ELR (cell line): ENCODE measurements at places on chromosomes 3 and 15.

DNA sequence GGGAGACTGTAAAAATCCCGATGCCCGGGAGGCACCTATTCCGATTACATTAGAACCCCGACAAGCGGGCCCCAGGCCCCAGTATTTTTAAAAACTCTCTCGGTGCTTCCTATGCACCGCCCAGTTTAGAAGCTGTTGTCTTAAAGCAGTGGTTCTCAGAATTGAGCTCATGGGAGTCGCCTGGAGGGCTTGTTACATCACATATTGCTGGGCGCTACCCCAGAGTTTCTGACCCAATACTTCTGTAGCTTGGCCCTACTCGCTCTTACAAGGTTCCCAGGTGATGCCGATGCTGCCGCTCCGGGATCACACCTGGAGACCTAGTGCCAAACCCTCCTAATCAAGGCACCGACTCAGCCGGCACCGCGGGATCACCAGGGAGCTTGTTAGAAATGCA lies 35.2 kb downstream of the CPN2 start:
- DNase-seq = no peak

DNA sequence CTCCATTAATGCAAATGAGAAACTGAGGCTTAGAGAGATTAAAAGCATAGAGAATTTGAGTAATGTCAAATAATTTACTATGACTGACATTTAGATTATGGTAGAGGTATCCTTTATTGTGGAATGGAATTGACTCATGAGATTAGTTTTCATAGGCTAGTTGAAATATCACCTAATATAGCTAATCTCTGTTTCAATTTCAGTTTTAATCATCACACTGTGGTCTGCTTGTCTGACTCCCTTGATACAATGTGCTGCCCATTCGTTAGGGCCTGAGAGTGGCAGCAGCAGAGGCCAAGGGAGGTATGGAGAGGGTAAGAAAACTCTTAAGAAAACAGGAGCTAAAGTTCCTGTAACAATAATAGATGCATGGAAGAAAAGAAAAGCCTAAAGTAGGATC lies 13.2 kb upstream of the ZBTB20 start:
- no peak for DNase-seq

- DNase-seq = no peak
Measured at GRCh38 chr3:118846176-118846575, 188.5 kb downstream of the IGSF11 start.

DNA sequence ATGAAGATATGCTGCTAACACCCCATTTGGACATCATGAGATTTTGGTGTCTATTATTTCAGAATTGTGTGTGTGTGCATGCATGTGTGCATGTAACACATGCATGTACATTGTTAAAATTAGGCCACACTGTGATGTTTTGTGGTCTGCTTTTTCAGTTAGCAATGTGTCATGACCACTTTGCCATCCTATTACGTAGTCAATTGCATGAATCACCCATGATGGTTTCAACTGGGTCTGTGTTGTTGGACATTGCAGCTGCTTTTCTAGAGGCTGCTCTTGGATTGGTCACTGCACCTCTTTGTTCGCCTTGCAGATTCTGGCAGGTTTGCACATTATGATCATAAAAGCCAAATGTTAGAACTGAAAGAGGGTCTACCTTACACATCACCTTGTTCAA lies 101.0 kb upstream of the THBS1 start:
- peak; percentile 62 for DNase-seq

GRCh38 chr3:172211123-172211522 lies 171.7 kb downstream of the FNDC3B start:
- no peak for DNase-seq

- DNase-seq = no peak
Measured at GRCh38 chr15:97076011-97076410, 745.5 kb downstream of the NR2F2 start.

DNA sequence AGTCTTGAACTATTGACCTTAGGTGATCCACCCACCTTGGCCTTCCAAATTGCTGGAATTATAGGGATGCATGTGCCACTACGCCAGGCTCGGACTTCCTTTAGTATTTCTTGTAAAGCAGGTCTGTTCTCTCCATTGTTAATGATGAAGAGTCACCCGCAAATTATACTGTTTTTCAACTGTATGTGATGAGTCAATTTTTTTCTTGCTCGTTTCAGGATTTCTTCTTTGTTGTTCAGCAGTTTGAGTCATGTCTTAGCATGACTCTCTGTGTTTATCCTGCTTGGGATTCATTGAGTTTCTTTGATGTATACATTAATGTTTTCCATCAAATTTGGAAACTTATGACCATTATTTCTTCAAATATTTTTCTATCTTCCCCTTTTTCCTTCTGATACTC lies 28.9 kb downstream of the GRAMD1C start:
- peak; percentile 90 for DNase-seq

DNA sequence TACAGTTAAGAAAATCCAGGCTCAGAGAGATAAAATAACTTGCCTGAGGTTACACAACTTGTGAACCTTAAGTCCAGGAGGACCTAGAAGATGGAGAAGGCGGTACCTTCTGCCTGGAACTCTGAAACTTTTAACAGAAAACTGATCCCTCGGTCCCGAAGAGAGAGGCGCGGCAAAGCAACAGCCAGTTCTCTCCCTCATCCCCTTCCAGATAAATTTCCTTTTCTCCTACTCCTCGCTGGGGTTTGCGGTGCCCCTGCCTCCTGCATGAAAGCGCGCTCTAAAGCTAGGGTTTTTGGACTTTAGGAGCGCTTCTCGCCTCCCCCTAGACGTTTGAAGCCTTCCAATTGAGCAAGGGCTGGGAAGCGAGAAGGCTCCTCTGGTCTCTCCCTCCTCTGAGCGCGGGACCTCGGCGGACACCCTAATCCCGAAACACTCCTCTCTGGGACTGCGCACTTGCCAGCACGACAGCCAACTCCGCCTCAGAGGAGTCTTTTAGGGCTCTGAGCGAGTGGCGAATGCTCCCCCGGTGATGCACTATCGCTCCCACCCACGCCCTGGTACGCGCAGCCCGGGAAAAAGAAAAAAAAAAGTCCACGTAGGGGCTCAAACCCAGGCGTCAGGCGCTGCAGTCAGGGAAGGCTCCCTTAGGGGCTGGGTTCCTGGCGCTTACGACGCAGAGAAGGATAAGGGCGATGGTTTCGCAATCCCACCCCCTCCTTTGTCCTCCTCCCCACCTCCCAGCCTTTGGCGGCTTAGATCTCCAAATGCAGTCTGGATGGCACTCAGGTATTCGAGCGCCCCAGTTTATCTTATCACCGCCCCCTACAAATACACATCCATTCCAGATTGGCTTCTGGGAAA lies 7.9 kb upstream of the EOMES start:
- no peak for DNase-seq

GRCh38 chr15:92711457-92711831 lies 55.9 kb upstream of the FAM174B start:
- DNase-seq = no peak

GRCh38 chr3:47250309-47251060 lies 32.1 kb downstream of the KIF9 start:
- DNase-seq = peak; percentile 56

DNA sequence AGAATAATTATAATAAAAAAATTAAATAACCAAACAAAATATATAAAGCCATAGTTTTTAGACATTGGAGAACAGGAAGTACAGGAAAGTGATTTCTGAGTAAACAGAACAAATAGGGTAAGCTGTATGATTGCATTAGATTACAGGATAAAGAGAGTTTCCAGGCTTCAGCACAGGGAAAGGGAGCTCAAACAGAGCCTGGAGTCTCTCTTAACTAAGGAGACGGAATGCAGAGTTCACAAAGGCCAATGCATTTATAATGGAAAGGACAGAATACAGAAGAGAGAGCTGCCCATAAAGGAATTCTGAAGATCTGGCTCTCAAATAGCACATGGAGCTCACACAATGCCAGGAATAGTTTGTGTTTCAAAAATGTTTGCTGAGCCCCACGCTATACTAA lies 42.0 kb upstream of the OTOL1 start:
- DNase-seq = no peak

- DNase-seq = no peak
Measured at GRCh38 chr3:174363256-174363655, 495.9 kb upstream of the NAALADL2 start.

GRCh38 chr3:156674911-156675829 lies 780 bp downstream of the TIPARP start:
- peak; percentile 71 for DNase-seq
